HFF-Myc (cell line): ENCODE measurements at places on chromosomes 1 and 21.

DNA sequence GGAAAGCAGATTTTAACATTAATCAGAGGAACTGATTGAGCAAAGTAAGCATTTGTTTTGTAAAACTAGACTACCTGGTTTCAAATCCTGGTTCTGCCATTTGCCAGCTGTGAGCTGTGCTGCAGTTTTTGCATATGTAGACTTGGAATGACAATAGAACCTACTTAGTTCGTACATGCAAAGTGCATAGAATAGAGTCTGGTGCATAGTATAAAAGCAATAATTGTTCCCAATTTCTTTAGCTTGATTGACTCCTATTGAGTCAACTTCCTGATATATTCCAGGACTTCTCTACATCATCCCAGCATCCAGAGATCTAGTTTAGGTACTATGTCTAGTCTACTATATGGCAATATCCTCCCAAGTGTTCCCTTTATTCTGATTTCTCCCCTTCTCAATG lies 144.4 kb upstream of the FGGY start:
- no peak for DNase-seq

GRCh38 chr1:101235216-101235695 lies 1.6 kb upstream of the S1PR1 start:
- DNase-seq, result no peak

- no peak for DNase-seq
These were observed 63.1 kb downstream of the TOR1AIP2 start for GRCh38 chr1:179814546-179814838.

DNA sequence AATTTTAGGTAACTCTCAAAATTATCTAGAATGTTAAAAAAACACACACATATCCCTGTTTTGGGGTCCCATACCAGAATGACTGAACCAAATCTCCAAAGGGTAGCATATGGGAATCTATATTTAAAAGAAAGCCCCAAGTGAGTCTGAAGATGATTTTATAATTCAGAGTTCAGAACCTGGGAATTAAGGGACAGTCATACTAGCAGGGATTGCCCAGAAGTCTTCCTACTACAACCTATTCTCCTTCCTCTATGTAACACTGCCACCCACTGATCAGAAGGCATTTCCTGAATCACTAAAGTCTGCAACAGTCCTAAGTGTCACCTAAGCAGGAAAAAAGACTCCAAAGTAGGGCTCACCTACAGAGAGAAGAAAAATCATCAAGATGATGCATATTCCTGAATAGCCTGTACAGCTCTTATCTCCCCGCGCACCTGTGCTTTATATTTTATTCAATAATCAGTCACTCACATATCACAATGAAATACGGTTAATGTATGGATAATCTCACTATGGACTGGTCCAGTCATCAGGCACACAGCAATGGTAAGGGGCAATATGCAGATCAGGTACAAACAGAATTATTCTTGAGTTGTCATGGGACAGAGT lies 4.9 kb downstream of the RGS1 start:
- DNase-seq, result peak; percentile 56

GRCh38 chr1:18974606-18975005 lies 18.1 kb upstream of the IFFO2 start:
- DNase-seq, result no peak

- DNase-seq, result no peak
These were observed 40.7 kb downstream of the AGO3 start for GRCh38 chr1:35971601-35972000.

DNA sequence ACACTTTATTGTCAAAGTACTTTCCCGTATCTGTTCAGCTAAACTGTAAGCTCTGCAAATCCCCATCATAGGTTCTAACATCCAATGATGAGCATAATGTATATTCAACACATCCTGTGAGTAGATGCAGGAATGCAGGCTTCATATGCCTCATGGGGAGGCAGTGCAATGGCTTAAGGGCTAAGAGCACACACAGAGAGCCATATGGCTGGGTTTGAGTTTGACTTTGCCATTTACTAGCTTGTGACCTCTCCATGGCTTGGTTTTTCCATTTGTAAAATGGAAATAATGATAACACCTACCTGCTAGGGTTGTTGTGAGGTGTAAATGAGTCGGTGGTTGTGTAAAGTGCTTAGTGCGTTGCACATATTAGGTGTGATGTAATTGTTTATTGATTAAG lies 13.4 kb downstream of the RCSD1 start:
- no peak for DNase-seq

DNA sequence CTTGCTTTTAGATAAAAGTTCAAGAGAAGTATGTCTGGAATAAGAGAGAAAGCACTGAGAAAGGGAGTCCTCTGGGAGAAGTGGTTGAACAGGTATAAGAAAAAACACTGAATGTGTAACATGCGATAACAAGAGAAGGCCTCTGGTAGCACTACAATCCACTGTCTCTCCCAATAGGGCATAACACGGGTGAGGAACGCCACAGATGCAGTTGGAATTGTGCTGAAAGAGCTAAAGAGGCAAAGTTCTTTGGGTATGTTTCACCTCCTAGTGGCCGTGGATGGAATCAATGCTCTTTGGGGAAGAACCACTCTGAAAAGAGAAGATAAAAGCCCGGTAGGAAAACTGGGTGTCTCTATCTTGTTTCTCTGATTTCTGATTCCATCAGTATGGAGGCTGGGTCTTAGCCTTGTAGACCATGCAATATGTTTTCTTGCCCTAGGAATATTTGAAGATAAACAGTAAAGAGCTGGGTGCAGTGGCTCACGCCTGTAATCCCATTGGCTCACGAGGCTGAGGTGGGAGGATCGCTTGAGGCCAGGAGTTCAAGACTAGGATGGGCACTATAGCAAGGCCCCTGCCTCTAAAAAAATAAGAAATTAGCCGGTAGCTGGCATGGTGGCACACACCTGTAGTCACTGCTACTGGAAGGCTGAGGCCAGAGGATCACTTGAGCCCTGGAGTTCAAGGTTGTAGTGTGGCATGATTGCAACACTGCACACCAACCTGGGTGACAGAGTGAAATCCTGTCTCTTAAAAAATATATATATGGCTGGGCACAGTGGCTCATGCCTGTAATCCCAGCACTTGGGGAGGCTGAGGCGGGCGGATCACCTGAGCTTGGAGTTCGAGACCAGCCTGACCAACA lies 40.4 kb downstream of the DAP3 start:
- DNase-seq, result peak; percentile 52

GRCh38 chr1:192535916-192536664 lies 39.5 kb upstream of the RGS1 start:
- no peak for DNase-seq

- no peak for DNase-seq
These were observed 16.7 kb upstream of the PTGFR start for GRCh38 chr1:78474092-78474491.

DNA sequence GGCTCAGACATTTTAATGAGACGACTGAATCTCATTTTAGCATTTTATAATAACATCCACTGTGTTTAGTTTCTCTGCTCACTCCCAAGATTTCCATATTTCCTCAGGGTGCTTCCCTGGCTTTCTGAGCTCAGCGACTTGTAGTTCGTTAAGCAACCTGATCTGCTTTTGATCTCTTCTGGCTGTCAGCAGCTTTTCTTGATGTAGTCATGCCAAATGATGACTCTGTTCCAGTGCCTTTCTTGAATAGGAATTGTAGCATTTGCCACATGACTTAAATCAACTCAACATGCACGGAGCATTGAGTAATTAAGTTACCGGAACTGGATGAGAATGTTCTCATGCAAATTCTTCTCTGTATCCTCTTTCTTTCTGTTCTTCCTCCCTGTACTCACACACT lies 246.1 kb downstream of the FMN2 start:
- DNase-seq, result peak; percentile 72

DNA sequence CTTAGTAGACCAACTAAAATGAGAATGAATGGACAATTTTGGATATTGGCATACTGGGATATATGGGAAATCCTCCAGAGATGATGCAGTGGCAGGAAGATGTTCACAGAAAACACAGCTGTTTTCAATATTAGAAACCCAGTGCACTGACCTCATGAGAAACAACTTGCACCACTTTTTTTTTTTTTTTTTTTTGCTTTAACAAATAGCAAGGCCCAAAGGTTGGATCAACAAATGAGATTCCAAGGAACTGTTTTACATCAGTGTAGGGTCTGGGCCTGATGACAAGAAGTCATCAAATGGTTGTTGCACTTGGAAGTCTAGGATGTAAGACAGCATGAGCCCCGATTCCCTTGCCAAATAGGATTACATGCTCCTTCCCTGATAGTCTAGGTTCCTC lies 110.7 kb downstream of the SLC25A24 start:
- DNase-seq, result no peak

GRCh38 chr1:1359664-1360468 lies 1.5 kb upstream of the MXRA8 start:
- DNase-seq, result no peak

- no peak for DNase-seq
These were observed 35.4 kb upstream of the LRRC8B start for GRCh38 chr1:89489047-89489729.
